ENCODE measurements at places on chromosomes 5 and 9.

- DNase-seq: no peak
Observed at GRCh38 chr5:16082982-16083381, 96.6 kb downstream of the MARCHF11 start.

GRCh38 chr5:84724683-84725082 is 340.0 kb upstream of the EDIL3 start:
- no peak for DNase-seq

DNA sequence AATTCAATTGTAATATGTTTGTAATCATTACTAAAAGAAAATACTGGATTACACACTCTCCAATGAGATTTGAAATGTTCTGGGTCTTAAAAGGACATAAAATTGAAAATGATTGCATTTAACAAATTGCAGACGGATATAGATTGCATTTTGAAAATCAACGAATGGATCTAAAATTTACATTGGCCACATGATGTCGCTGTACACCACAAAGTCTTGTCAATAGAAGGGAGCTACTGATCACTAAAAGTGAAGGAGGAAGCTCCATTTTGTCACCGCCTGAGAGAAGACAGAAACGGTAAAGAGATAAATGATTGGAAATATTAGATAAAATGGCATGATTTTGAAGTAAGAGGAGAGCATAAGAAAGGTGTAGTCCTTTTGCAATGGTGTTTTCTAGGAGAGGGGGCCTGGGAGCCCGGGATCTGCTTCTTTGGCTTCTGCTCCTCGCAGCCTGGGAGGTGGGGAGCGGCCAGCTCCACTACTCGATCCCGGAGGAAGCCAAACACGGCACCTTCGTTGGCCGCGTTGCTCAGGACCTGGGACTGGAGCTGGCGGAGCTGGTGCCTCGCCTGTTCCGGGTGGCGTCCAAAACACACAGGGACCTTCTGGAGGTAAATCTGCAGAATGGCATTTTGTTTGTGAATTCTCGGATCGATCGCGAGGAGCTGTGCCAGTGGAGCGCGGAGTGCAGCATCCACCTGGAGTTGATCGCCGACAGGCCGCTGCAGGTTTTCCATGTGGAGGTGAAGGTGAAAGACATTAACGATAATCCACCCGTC is at the start of gene PCDHA1:
Gene PCDHA1 (plus strand): TSS at position 236 of the 782 bp plus-strand sequence.
- DNase-seq: no peak

GRCh38 chr5:97575322-97575721 is 392.3 kb upstream of the RIOK2 start:
- DNase-seq: no peak

GRCh38 chr9:69857131-69857530 is 36.5 kb downstream of the CFAP95 start:
- no peak for DNase-seq
